ENCODE measurements at places on chromosomes 16 and 17.
A peak's percentile ranks its signal among the peaks of the same experiment; 100 is the strongest.

DNA sequence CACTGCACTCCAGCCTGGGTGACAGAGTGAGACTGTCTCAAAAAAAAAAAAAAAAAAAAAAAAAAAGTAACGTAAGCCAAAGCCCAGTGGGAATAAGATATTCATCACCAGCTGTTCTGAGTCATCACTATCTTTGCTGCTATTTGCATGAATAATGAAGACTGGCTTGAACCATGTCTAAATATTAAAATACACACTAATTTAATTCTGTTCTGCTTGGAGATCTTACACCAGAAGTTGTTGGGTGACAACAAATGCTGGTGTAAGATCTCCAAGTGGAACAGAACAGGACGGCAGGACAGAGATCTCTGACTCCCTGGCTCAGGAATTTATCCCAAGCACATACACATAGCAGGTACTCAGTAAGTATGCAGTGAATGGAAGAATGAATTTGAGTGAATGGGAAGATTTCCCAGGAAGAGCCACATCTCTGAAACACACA is 19.6 kb downstream of the DNAH17 start:
- no peak for DNase-seq

- peak; percentile 59 for DNase-seq
Measured at GRCh38 chr16:2500918-2501750, 12.6 kb upstream of the ATP6V0C start.

DNA sequence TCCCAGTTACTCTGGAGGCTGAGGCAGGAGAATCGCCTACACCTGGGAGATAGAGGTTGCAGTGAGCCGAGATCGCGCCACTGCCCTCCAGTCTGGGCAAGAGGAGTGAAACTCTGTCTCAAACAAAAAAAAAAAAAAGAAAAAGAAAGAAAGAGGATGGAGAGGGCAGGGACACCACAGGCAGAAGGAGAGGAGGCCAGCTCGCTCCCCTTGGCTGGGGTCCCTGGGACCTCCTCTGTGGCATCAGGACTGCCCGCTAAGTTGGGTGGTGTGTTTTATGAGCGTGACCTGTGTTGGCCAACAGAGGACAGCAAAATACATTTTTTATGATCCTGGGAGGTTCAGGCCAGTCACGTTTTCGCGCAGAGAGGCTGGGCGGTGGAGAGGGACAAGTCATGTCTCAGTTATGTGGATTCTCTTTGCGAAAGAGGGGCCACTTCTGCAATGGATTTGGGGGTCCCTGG is 229.6 kb downstream of the MRTFB start:
- DNase-seq, result no peak

- DNase-seq, result no peak
Measured at GRCh38 chr16:65339062-65339461, 217.2 kb upstream of the CDH11 start.

- DNase-seq, result no peak
Measured at GRCh38 chr17:44005527-44006271, 1.3 kb downstream of the NAGS start.

Data from activated CD4-positive, CD25-positive, alpha-beta regulatory T cell (primary cell).